Activated T-cell treated with anti-CD3 and anti-CD28 coated beads, Interleukin-2, amount 50 U/mL, for 72 hours (primary cell): ENCODE measurements at places on chromosomes 2 and 18.

GRCh38 chr2:144117086-144117485 lies 402.8 kb downstream of the ZEB2 start:
- DNase-seq, result no peak
- no peaks in the 10 kb centered on the region for H3K27me3 ChIP-seq
- peaks cover 4% of the 10 kb centered on the region for H3K36me3 ChIP-seq
- H3K4me1 ChIP-seq, result peaks cover 11% of the 10 kb centered on the region

DNA sequence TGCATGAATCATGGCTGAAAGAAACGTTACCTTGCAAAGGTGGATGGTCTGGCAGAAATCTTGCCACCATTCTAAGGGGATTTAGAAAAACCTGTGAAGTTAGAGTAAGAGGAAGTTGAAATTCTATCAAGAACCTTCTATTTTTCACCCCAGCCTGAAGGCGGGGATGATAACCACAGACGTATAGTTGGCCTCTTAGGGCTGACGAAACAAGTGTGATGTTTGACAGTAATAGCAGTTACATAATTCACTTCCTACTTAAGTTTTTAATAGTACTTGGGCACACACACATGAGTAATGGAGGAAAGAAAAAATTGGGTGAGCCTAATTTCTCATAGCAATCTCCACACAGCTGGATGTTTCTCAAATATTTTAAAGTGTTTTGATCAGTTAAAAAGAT lies 336.6 kb upstream of the SALL3 start:
- H3K27ac ChIP-seq, result no peak overlapping the region
- no peaks in the 10 kb centered on the region for H3K36me3 ChIP-seq
- no peak overlapping the region for H3K4me3 ChIP-seq
- H3K4me1 ChIP-seq, result no peaks in the 10 kb centered on the region

DNA sequence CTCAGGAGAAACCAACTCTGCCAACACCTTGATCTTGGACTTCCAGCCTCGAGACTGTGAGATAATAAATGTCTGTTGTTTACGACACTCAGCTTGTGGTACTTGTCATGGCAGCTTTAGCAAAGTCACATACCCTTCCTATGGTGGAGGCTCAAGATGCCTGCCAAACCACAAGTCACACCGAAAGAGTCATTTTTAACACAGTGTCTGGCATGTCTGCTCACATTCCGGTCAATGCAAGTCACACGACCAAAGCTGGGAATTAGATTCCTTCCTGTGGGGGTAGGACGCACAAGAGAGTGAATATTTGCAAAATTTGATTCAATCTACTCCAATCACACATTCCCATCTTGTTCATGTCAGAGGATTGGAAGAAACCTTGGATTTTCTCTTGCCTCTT lies 24.6 kb downstream of the KCNE4 start:
- H3K27ac ChIP-seq, result no peak overlapping the region
- no peak overlapping the region for H3K4me3 ChIP-seq
- H3K36me3 ChIP-seq, result no peaks in the 10 kb centered on the region
- peaks cover 4% of the 10 kb centered on the region for H3K4me1 ChIP-seq

DNA sequence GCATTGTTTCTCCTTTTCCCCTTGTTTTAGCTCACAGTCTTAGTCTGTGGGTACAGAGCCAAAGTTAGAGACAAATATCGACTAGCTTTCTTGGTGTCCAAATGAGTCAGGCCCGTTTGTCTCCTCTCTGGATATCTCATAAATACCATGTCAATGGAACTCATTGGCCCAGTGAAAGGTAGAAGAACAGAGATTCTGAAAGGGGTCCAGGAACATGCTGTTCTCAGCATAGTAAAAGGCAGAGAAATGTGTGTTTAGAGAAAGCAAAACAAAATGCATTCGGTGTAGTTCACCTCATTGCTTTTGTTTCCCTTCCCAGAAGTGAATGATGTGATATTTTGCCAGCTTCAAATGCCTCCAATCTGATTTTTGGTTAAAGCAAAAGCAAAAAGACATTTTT lies 238.6 kb upstream of the SLC8A1 start:
- no peak for DNase-seq
- no peaks in the 10 kb centered on the region for H3K36me3 ChIP-seq
- H3K4me3 ChIP-seq, result no peak overlapping the region
- no peak overlapping the region for H3K27ac ChIP-seq
- H3K27me3 ChIP-seq, result no peaks in the 10 kb centered on the region

DNA sequence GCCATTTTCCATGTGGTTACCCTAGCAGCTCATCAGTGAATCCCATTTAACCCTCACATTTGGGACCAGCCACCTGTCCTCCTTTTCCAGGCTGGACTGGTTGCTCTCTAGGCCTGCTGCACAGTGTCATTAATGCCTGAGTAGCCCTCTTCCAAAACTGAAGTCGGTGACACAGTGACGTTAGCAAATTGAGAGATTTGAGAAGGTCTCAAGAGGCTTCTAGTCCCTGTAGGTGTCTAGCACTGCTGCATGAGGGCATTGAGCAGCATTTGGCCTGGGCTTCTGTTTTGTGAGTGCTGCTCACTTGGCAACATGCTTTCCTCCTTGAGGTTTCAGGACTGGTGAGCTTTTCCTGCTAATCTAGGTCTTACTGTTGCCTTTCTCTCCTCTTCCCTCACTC lies 36.7 kb downstream of the PKP4 start:
- H3K36me3 ChIP-seq, result no peaks in the 10 kb centered on the region
- peaks cover 15% of the 10 kb centered on the region for H3K4me1 ChIP-seq
- no peak overlapping the region for H3K27ac ChIP-seq
- no peak overlapping the region for H3K4me3 ChIP-seq
- no peak for DNase-seq

DNA sequence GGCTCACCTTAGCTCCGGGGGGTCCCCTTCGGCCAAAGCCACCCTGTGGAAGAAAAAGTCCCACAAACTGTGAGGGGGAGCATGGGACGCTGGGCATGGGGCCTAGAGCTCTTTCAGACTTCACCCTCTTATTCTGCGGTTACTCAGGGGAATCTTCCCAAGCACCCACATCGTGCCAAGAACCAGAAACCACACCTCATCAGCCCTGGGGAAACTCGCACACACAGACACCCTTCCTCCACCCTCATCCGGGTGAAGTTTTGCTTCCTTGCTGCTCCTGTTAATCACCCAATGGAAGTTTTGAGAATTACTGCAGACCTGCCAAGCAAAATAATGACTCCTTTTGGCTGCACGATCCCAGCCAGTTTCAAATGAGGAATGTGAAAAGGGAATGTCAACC lies 59.1 kb downstream of the COL6A3 start:
- no peak overlapping the region for H3K27ac ChIP-seq
- no peaks in the 10 kb centered on the region for H3K36me3 ChIP-seq
- no peak for DNase-seq

DNA sequence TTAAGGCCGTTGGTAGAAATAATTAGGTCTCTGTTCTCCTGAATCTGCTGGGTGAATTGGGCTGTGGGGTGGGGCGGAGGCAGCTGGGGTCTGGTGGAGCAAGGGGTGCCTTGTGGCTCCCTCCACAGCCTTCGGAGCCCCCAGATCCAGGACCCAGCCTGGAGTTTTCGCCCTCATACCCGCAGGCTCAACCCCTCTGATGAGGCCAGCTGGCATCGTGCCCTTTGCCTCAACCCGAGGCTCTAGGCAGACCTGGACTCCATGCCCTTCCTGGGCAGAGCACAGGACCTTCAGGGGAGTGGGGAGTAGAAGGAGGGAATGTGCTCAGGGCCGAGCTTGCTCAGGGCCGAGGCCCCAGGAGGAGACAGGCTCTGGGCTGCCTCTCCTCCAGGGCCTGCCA lies 50.3 kb upstream of the SMAD7 start:
- peaks cover 12% of the 10 kb centered on the region for H3K27me3 ChIP-seq
- H3K27ac ChIP-seq, result no peak overlapping the region
- no peak for DNase-seq

DNA sequence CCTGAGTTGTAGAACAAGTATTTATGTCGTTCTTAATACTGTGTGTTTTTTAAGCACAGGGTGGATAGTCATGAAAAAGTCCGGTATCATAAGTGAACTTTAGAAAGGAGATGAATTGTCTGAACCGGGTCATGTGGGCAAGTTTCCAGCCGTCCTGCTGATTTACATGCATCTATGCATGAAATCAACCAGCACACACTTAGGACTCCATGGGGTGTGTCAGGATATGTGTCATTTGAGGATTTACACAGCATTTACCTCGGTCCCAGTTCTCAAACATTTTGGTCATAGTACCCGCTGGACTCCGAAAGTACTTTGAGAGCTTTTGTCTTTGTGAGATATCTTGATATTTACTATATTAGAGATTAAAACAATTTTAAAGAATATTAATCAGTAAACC lies 47.5 kb upstream of the TWSG1 start:
- no peak overlapping the region for H3K4me3 ChIP-seq
- no peak overlapping the region for H3K27ac ChIP-seq
- peaks cover 5% of the 10 kb centered on the region for H3K36me3 ChIP-seq
- no peaks in the 10 kb centered on the region for H3K4me1 ChIP-seq
- DNase-seq, result no peak

DNA sequence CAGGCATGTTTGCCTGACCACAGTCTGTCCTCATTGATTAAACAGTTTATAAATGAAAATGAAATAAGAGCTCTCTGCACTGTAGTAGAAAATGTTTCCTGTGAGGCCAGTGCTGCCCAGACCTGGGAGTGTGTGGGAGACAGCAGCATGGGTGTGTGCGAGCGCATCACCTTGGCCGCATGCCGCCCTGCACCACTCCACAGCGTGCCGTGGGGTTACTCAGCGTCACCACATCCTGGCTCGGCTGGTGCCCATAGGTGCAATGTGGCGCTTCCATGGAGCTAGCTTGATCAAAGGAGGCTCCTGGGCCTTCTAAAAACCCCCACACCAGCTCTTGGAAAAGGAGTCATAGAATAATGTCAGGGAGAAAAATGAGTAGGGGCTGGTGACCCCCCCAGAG lies 76.0 kb upstream of the EPC2 start:
- H3K36me3 ChIP-seq, result no peaks in the 10 kb centered on the region
- H3K4me1 ChIP-seq, result peaks cover 29% of the 10 kb centered on the region
- H3K4me3 ChIP-seq, result no peak overlapping the region
- no peak for DNase-seq
- H3K27ac ChIP-seq, result no peak overlapping the region

DNA sequence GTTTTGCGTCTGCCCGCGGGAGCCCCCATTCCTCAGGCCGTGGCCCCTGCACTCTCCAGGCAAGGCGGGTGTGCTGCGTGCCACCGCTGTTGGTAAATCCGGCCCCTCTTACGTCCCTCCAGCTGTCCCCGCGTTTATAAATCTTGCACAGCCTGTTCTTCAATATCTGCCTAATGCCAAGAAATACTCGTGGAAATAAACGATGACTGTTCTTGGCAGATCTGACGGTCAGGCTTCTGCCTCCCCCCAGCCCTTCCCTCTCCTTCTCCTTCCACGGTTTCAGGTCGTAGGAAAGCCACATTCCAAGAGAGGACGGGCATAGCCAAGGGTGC lies 20.5 kb downstream of the ODC1 start:
- no peaks in the 10 kb centered on the region for H3K27me3 ChIP-seq
- H3K36me3 ChIP-seq, result no peaks in the 10 kb centered on the region
- no peak overlapping the region for H3K27ac ChIP-seq

GRCh38 chr2:241869087-241869961 lies at the start of gene RTP5:
TSS of gene RTP5 (plus strand) at chr2:241869729. CDS start at chr2:241869757, 28 bp downstream.
- H3K36me3 ChIP-seq, result peaks cover under 1% of the 10 kb centered on the region
- peaks cover 18% of the 10 kb centered on the region for H3K27me3 ChIP-seq
- H3K4me1 ChIP-seq, result peaks cover 50% of the 10 kb centered on the region
- no peak for DNase-seq
- H3K27ac ChIP-seq, result no peak within 1 kb of the TSS

GRCh38 chr18:30969670-30970170 lies 72.8 kb downstream of the DSC3 start:
- no peak for DNase-seq
- H3K36me3 ChIP-seq, result no peaks in the 10 kb centered on the region
- no peak overlapping the region for H3K4me3 ChIP-seq

- no peaks in the 10 kb centered on the region for H3K36me3 ChIP-seq
- H3K4me1 ChIP-seq, result peaks cover 3% of the 10 kb centered on the region
- no peak overlapping the region for H3K27ac ChIP-seq
- no peak for DNase-seq
- H3K27me3 ChIP-seq, result peaks cover 10% of the 10 kb centered on the region
- H3K4me3 ChIP-seq, result no peak overlapping the region
Measured at GRCh38 chr2:127658641-127659407, 12.9 kb downstream of the GPR17 start.

DNA sequence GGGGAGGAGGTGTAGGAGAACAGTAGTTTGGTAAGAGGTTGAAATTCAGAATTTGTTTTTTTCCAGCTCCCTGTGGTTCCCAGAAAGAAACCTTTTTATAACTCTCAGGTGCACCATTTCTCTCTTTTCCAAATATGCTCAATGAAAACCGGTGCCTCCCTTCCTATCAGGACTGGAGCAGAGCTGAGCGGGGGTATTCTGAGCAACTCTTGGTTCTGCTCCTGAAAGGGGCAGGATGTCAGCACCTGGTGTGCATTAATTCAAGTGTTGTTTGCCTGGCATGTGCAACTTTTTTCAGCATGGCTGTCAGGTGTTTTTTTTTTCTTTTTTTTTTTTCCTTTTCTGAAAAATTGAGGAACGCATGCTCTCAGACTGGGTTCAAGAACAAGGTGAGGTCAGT lies 74.1 kb downstream of the MAPK4 start:
- H3K36me3 ChIP-seq, result no peaks in the 10 kb centered on the region
- H3K27me3 ChIP-seq, result peaks cover 7% of the 10 kb centered on the region
- H3K4me3 ChIP-seq, result no peak overlapping the region
- DNase-seq, result no peak

DNA sequence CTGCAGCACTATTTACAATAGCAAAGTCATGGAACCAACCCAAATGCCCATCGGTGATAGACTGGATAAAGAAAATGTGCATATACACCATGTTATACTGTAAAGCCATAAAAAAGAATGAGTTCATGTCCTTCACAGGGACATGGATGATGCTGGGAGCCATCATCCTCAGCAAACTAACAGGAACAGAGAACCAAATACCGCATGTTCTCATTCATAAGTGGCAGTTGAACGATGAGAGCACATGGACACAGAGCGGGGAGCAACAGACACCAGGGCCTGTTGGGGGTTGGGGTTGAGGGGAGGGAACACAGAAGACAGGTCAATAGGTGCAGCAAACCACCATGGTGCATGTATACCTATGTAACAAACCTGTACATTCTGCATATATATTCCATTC lies 33.5 kb downstream of the HNMT start:
- H3K36me3 ChIP-seq, result no peaks in the 10 kb centered on the region
- H3K4me1 ChIP-seq, result no peaks in the 10 kb centered on the region

DNA sequence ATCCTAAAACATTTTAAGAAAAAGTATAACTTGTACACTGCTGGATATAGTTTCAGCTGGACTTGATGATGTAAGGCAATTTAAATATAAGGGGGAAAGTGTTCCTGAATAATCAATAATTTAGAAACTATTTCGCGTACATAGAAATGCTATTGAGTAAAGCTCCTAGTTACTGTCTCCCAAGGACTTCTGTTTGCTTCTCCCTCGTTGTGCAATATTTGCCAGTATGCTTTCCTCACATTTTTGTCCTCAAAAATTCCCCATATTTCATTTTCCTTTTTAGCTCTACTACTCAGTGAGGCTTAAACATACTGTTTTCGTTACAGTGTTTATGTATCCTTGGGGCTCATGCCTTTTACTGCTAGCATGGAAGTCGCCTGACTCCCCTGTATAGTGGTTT lies 36.9 kb downstream of the ATP9B start:
- H3K27ac ChIP-seq, result peak overlapping the region; percentile 5
- no peaks in the 10 kb centered on the region for H3K27me3 ChIP-seq
- DNase-seq, result no peak
